ENCODE measurements at places on chromosomes 4 and X. TPM values are rescaled to one million over a fixed set of nuclear protein-coding genes. Genes with fewer than 3 reads are reported as not detected.

The PPP4R3C gene
- total RNA-seq: not detected

The CEP135 gene
- 17.4 TPM for total RNA-seq

DNA sequence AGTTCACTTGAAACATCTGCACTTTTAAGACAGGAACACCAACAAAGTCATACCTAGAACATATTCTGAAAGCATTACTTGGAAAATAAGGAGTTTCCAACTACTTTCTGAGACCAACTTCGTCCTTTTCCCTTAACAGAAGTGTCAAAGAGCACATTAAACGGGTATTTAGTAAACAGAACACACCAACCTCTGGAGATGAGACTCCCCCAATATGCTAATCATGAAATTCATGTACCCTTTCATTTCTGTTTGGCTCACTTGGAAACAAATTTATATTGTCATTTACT is 69.2 kb downstream of the NOCT start:
- no peak for DNase-seq
- peak overlapping the region; percentile 75 for H3K27ac ChIP-seq
- no peaks in the 10 kb centered on the region for H3K36me3 ChIP-seq
- H3K4me3 ChIP-seq: peak overlapping the region; percentile 87

DNA sequence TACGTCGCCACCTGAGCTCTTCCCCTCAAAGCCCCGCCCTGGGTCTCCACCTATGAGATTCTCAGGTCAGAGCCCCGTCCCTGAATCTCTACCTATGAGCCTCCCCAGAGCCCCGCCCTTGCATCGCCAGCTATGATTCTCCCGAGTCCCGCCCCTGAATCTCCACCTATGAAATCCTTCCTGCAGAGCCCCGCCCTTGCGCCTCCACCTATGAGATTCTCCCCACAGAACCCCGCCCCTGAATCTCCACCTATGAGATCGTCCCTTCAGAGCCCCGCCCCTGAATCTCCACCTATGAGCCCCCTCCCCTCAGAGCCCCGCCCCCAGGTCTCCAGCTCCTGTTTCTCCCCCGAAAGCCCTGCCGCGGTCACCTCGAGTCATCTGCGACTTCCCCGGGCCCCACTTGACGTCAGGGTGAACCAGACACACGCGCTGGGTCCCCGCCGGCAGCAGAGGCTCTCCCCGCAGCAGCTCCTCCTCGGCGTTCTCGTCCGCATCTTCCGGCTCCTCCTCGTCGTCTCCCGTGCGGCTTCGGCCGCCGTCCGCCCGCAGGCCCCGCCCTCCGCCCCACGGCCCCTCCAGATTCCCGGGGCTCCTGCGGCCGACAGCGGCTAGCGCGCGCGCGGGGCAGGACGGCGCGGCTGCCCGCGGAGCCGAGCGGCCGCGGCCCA is 393 bp downstream of the GTPBP6 start:
- peak; percentile 92 for DNase-seq
- H3K27me3 ChIP-seq: peaks cover 10% of the 10 kb centered on the region
- peaks cover 9% of the 10 kb centered on the region for H3K36me3 ChIP-seq

DNA sequence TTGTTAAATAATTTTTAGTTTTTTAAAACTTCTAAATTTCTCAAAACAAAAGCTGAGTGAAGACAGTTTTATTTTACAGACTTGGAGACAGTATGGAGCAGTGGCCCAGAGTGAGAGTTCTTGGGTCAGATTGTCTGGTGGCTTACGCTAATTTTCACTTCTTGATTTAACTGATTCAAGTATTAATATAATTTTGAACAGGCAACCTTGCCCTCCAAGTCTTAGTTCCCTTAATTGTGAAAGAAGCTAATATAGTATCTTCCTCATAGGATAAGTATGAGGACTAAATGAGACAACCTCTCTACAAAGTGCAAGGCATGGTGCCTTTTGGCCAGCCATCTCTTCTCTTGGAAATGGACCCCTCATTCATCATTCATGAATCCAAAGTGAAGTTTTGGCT is 25.4 kb downstream of the ATP7A start:
- no peak overlapping the region for H3K27ac ChIP-seq
- peaks cover 2% of the 10 kb centered on the region for H3K36me3 ChIP-seq
- no peaks in the 10 kb centered on the region for H3K27me3 ChIP-seq
- H3K4me1 ChIP-seq: no peaks in the 10 kb centered on the region
- H3K4me3 ChIP-seq: no peak overlapping the region

All from neural crest cell (in vitro differentiated cells).